ENCODE measurements at places on chromosomes 12 and 14.

DNA sequence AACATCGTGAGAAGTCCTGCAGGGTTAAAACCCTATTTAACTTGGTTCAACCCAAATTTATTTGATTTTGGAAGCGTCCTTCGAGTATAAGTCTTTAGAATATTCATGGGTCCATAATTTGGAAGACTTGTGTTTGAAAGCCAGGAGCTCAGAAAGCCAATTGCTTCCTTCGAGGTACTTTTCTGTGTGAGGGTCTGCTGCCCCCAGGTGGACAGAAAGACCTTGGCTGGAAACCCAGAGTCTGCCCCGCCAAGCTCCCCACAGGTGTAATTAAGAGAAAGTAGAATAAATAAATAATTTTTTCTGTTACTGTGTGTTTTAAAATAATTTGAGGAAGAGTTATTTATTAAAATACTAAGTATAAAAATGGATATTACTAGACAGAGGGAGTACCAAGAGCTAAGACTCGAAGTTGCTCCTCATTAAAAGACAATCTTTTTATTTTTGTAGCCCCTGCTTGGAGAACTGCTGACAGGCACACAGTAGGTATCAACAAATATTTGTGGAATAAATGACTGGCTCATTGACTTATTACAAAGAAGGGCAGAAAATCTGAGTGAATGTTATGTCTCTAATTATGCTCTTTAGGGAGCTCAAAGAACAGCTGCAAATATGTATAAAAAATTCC is 105.8 kb downstream of the PAH start:
- no peak for DNase-seq

DNA sequence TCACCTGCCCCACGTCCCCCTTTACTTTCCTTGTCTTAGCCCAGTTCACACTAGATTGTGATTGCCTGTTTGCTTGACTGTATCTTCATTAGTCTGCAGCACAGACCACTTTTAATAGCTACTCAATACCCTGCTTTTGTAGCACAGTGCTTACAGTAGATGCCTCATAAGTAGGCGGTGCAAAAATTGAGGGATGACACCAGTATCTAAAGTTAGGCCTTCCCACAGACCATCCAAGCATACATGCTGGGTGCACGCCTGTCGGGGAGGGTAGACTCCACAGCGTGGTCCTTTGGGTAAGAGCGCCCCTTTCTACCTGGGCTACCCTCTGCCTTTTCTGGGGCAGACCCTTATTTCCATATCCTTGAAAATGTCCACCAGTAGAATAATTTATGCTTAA is 140.8 kb downstream of the GCH1 start:
- DNase-seq: no peak

DNA sequence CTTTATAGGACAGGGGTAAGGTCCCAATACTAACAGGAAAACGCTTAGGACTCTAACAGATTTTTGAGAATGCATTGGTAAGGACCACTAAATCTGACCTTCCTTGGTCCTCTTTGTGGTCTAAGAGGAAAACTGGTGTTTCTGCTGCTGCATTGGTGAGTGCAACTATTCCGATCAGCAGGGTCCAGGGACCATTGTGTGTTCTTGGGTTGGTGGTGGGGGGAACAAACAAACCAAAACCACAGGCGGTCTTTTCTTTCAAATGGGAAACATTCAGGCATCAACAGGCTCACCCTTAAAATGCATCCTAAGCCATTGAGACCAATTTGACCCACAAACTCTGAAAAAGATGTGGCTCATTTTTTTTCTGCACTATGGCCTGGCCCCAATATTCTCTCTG is 20.7 kb downstream of the EPYC start:
- no peak for DNase-seq

DNA sequence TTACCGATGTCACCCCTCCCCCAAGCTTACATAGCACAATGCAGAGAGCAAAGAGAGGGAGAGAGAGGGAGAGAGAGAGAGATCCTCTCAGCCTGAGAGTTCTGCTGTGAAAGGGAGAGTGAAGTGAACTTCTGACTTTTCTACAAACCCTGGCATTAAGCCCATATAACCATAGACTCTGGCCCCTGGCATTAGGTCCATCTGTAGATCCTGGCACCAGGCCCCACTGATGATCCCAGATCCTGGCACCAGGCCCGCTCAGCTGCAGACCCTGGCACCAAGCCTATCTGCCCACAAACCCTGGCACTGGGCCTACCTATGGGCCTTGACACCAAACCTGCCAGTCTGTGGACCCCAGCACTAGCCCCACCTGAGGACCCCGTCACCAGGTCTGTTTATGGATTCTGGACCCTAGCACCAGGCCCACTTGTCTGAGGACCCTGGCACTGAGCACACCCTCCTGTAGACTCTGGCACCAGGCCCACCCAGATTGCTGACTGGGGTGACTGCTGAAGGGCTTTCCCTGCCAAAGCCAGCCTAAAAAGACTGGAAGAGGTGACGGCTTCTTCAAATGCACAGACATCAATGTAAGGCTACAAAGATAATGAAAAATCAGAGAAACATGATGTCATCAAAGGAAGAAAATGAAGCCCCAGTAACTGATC is 14.5 kb upstream of the KRT83 start:
- DNase-seq: no peak

- no peak for DNase-seq
Measured at GRCh38 chr14:103869406-103870143, 22.2 kb upstream of the PPP1R13B start.

DNA sequence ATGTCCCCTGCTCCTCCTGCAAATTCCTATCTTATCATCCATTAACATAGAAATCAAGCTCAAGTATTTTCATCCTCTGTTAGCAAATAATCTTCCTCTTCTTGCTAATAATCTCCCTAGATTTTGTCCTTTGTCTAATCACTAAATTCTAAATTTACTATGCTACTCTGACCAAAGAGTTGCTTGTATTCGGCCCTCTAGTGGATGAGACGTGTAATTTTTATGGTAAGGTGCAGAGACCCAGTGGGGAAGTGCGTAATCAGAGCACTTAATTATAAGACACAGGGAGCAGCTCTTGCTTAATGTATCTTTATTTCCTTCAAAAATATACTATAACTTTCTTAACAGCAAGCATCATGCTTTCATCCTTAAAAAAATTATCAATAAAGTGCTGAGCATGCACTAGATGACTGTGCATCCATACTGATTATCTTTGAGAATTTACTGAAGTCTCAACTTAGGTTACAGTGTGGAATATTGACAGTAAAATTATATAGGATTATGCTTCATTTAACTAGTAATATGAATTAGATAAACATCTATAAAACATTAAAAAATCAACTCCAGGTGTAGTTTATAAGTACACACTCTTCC is 212.6 kb downstream of the SLC16A7 start:
- DNase-seq: no peak

DNA sequence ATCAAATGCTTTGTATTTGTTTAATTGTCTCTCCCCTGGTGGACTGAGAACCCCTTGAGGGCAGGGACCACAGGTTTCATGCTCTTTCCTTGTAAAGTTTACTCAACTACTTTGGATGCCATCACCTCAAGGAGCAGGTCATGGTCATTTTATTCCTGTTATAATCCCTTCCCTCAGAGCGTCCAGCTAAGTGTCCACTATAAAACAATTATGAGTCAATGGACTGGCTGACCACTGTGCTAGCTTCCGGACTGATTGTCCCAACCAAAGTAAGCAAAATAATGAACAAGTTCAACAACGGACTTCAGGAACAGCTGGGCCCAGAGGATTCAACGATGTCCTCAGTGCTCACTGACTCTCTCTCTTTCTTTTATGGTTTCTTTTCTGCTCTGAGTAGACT is 18.2 kb downstream of the AK7 start:
- no peak for DNase-seq

- no peak for DNase-seq
Measured at GRCh38 chr14:36430169-36430568, 89.9 kb downstream of the NKX2-1 start.

Measured in stimulated activated CD4-positive, alpha-beta T cell treated with anti-CD3 and anti-CD28 coated beads, TNF-alpha, amount 100 ng/mL, for 1 hour (primary cell).